Neural crest cell (in vitro differentiated cells): ENCODE measurements at places on chromosomes 2 and 18. TPM values are rescaled to one million over a fixed set of nuclear protein-coding genes. Genes with fewer than 3 reads are reported as not detected.

GRCh38 chr2:11305958-11306357 is 38.5 kb downstream of the ROCK2 start:
- H3K27ac ChIP-seq = no peak overlapping the region
- no peaks in the 10 kb centered on the region for H3K36me3 ChIP-seq
- no peak for DNase-seq
- H3K4me3 ChIP-seq = no peak overlapping the region

DNA sequence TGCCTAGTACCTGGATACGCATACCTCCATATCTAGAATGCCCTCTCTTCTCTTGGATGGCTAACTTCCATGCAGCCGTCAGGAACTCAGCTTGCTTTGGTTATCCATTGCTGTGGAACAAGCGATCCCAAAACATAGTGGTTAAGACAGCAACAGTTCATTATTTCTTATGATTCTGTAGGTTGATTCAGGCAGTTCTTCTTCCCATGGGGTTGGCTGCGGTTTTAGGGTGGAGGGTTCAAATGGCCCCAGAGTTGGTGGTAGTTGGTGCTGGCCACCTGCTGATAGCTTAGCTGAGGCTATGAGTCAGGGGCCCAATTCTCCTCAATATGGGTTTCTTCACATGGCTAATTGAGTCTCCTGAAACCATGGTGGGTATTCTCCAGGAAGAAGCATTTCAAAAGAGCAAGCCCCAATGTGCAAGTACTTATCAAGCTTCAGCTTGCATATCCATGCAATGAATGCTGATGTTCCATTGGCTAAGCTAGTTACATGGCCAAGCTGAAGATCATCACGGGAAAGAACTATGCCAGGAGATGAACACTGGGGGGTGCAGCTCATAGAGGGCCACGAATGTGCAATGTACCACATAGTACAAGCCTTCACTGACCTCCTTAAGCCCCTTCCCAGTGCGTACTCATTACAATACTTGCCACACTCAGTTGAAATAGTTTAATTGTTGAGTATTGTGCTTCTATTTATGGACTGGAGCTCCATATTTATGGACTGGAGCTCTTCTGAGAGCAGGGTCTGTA is 10.0 kb upstream of the RHOB start:
- H3K36me3 ChIP-seq = no peaks in the 10 kb centered on the region
- DNase-seq = no peak
- no peaks in the 10 kb centered on the region for H3K27me3 ChIP-seq
- H3K4me1 ChIP-seq = peaks cover 22% of the 10 kb centered on the region

GRCh38 chr2:240627736-240628506 is 2.6 kb downstream of the GPR35 start:
- H3K27ac ChIP-seq = no peak overlapping the region
- no peaks in the 10 kb centered on the region for H3K27me3 ChIP-seq
- H3K4me3 ChIP-seq = no peak overlapping the region
- no peaks in the 10 kb centered on the region for H3K36me3 ChIP-seq
- H3K4me1 ChIP-seq = no peaks in the 10 kb centered on the region

Gene CYS1
- not detected in 2 replicates for total RNA-seq

DNA sequence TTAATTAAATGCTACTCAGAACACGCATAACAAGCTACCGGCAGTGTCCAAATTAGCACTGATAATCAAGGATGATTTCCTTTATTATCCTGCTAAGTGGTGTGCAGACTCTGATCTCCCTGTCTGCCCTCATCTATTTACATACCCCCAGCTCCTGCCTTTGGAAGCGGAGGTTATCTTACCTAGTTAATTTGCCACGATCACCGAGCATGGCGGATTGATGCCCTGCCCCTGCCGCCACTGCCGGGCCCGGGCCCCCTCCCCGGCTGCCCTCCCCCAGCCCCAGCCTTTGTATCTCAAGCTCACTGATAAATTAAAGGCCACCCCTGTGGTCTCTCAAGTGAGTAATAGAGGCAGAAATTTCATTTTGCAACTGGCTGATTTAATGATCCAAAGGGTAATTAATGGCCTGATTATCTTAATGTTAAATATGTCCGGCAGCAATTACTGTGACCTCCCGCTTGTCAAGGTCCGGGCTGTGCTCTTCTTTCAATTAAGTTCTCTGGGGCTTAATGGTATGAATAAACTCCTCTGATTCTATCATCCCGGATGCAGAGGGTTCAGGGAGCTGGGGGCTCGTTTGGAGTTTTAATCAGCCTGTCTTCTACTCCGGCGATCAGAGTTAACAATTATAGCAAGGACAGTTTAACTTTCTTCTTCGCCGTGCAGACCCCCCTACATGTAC is 113.4 kb downstream of the GBX2 start:
- H3K4me3 ChIP-seq = no peak overlapping the region
- H3K4me1 ChIP-seq = peaks cover 28% of the 10 kb centered on the region
- H3K36me3 ChIP-seq = peaks cover 16% of the 10 kb centered on the region
- H3K27me3 ChIP-seq = no peaks in the 10 kb centered on the region
- no peak for DNase-seq

Gene CDH19
- 14.7 and 16.3 TPM in 2 replicates for total RNA-seq

Gene CD226
- total RNA-seq = 0.40 and 1.0 TPM in 2 replicates

DNA sequence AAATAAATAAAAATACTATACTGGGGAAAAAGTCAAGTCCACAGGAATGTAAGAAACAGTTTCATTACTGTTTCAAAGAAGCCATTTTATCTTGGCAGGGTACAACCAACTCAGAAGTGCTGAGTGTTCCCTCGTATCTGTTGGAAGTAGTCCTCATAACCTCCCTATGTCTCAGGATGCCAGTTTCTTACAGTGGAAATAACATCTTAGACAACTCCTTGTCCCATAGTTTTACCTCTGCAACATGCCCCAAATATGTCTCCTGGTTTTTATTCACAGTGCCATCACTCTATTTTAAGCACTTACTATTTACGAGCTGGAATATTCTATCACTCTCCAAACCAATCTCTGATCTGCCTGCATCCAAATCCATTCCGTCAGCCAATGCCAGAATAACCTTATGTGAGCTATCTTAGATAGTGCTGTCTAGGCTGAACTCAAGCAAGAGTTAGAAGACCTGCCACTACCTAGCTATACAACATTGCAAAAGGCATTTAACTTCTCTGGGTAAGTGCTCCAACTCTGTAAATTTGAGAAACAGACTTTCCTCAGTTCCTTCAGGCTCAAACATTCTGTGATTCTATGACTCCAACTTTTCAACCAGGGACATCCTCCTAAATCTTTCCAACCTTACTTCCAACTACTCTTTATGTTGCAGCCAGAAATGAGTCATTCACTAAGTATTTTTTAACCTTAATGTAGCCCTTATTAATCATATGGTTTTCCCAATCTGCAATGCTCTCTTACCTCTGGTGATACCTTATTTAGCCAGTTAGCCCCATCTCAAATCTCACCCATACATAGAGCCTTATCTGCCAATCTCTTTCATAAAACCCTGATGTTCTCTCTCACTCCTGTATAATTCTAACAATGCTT is 66.7 kb downstream of the RTN4 start:
- H3K36me3 ChIP-seq = no peaks in the 10 kb centered on the region
- no peak overlapping the region for H3K27ac ChIP-seq
- DNase-seq = no peak
- peaks cover 15% of the 10 kb centered on the region for H3K4me1 ChIP-seq
- no peaks in the 10 kb centered on the region for H3K27me3 ChIP-seq

DNA sequence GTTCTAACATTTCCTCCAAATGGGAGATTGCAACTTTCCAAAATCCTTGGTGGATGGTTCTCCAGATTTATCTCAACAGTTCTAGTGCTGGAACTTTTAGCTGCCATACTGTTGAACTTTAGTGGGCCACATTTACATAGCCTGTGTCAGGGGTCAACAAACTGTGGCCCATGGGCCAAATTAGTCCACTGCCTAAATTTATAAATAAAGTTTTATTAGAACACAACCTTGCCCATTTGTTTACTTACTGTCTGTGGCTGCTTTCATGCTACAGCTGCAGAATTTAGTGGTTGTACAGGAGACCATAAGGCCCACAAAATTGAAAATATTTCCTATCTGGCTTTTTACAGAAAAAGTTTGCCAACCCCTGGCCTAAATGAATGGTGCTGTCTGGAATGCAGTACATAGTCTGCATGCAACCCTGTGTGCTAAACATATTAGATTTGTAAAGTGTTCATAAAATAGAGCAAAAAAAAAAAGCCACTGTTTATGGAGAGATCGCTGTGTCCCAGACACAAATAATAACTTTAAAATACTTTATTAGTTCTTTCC is 30.3 kb downstream of the MGAT5 start:
- H3K4me3 ChIP-seq = no peak overlapping the region
- peaks cover 3% of the 10 kb centered on the region for H3K4me1 ChIP-seq
- H3K36me3 ChIP-seq = no peaks in the 10 kb centered on the region
- H3K27ac ChIP-seq = no peak overlapping the region
- DNase-seq = no peak

GRCh38 chr2:48727560-48727959 is 28.0 kb downstream of the LHCGR start:
- no peak overlapping the region for H3K27ac ChIP-seq
- no peak for DNase-seq
- H3K36me3 ChIP-seq = no peaks in the 10 kb centered on the region

DNA sequence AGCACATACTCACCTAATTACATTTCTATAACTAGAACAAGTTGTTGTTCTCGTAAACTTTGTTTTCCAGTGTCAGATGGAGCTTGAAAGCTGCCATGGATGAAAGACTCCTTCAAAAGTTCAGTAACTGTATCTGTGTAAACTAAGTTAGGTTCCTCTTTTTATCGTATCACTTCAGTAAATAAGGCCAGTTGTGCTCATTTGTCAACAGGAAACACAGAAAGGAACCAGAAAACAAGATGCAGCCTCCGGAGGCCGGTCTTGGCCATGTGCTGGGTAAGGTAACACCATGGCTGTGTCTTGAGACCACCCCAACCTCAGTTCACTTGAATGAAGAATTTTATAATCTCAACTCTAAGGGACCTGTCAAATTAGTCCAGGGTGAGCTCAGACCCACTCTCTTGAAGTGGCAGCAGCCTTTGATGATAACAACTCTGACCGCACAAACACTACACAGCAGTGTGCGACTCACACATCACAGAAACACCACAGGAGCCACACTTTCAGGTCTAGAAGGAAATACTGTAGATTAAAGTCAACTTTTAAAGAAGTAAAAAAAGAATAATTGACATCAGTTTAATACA is 213.8 kb downstream of the AFF3 start:
- no peak overlapping the region for H3K4me3 ChIP-seq
- no peak overlapping the region for H3K27ac ChIP-seq
- no peaks in the 10 kb centered on the region for H3K4me1 ChIP-seq
- peaks cover 5% of the 10 kb centered on the region for H3K36me3 ChIP-seq
- DNase-seq = no peak
- no peaks in the 10 kb centered on the region for H3K27me3 ChIP-seq

DNA sequence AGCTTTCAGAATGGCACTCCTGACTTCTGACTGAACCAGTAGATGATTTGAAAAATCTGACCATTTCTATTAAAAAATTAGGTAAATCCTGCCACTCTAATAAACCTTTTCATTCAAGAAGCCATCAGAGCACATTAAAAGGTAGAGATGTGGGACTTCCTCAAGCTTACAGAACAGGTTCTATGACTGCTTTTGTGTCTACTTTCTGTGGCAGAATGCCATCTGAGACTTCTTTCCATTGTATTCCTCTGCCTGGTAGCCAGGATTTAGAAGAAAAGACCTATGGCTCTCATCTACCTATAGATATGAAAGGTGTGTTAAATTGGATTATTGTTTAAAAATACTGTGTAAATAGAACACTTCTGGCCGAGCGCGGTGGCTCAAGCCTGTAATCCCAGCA is 99.9 kb upstream of the NABP1 start:
- H3K4me1 ChIP-seq = no peaks in the 10 kb centered on the region
- no peak overlapping the region for H3K4me3 ChIP-seq
- no peaks in the 10 kb centered on the region for H3K36me3 ChIP-seq
- no peak overlapping the region for H3K27ac ChIP-seq
- H3K27me3 ChIP-seq = no peaks in the 10 kb centered on the region

DNA sequence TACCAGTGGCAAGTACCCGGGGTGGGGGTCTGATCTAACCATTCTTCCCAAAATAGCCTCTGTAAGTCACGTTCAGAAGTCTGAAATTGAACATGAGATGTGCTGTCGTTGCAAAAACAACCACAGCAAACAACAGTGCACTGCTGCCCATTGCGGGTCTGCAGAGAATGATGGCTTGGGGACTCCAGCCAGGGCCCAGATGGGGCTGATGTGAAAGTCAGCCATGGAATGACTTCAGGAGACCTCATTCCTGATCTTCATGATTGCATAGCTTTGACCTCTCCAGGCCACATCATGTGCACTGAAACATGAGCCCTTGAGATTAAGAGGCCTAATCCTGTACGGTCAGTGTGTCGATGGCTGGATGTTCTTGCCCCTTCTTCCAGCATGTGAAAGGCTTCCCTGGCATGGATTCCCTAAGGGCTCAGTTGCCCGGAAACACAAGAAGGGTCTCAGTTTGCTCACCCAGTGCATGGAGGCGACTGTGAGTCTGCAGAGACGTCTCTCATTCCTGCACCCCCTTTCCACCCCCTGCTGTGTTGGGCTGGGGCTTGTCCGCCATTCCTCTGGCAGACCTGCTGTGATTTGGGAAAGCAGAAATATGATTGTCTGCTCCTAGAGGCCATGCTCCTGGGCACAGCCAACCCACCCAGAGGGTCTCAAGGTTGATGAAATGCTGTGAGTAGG is 191.6 kb downstream of the SEPTIN10 start:
- H3K27ac ChIP-seq = no peak overlapping the region
- H3K4me1 ChIP-seq = no peaks in the 10 kb centered on the region
- no peak overlapping the region for H3K4me3 ChIP-seq
- DNase-seq = no peak
- no peaks in the 10 kb centered on the region for H3K27me3 ChIP-seq
- no peaks in the 10 kb centered on the region for H3K36me3 ChIP-seq

DNA sequence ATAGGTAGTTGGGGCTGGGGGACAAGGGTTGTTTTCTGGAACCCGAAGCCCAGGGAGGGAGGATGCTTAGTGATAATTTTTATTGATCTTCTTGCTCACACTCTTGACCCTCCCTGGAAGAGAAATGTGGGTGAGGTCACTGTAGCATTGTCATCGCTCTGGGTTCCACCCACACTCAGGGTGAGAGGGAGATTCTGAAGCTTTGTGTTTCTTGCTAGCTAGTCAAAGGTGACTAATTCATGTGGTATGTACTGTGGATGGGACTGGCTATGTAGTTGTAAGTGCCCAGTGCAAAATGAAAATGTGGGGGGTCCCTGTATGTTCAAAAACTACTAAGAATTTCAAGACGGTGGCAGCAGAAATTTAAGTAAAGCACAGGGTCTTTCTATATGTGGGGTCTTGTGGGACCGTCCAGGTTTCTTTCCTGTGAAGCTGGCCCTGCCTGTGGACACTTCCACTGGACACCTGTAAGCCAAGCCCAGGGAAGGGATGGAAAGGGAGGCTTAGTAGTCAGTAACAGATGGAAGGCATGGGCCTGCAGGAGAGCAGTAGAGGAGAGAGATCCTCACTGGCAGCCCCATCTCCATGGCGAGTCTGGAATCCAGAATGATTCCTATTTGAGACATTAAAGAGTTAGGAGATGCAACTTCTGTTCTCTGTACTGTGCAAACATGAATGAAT is 35.0 kb downstream of the TSN start:
- no peak overlapping the region for H3K4me3 ChIP-seq
- H3K27me3 ChIP-seq = no peaks in the 10 kb centered on the region
- H3K27ac ChIP-seq = no peak overlapping the region
- peaks cover 2% of the 10 kb centered on the region for H3K36me3 ChIP-seq
- DNase-seq = no peak
- H3K4me1 ChIP-seq = peaks cover 10% of the 10 kb centered on the region

Gene GDF7
- 0.36 and 0.40 TPM in 2 replicates for total RNA-seq
